ENCODE measurements at places on chromosomes 13 and 19. TPM values are rescaled to one million over a fixed set of nuclear protein-coding genes. Genes with fewer than 3 reads are reported as not detected.

GRCh38 chr19:18495204-18495911 lies 26.5 kb downstream of the ELL start:
- H3K27ac ChIP-seq = peak overlapping the region; percentile 87
- no peaks in the 10 kb centered on the region for H3K36me3 ChIP-seq
- peaks cover 76% of the 10 kb centered on the region for H3K4me1 ChIP-seq
- H3K27me3 ChIP-seq = no peaks in the 10 kb centered on the region
- DNase-seq = no peak

DNA sequence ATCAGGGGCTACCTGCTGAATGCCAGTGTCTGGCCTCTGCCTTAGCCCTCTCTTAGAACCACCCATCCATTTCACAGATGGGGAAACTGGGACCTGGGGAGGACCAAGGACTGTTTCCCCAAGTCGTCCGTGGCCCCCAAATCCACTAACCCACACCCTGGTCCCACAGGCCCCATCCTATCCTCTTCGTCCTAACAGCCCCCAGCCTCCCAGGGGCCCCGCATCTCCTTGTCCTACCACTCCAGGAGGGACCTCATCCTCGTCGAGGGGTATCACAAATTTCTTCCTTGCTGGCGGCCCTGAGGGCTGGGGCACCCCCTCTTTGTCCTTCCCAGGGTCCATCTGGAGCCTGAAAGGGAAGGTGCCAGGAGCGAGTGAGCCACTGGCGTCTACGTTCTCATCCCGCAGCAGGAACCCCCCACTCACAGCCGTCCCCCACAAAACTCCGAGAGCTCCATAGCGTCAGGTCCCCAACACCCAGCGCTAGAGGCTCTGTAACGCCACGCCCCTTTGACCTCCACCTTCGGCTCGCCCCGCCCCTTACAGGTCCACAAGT lies 606 bp downstream of the ERCC1 start:
- peak overlapping the region; percentile 87 for H3K27ac ChIP-seq
- peak overlapping the region; percentile 84 for H3K4me3 ChIP-seq
- no peak for DNase-seq
- H3K36me3 ChIP-seq = peaks cover 21% of the 10 kb centered on the region

GRCh38 chr13:95642028-95642621 lies 2.4 kb downstream of the DZIP1 start:
- no peak for DNase-seq
- H3K27ac ChIP-seq = no peak overlapping the region
- H3K4me3 ChIP-seq = no peak overlapping the region
- no peaks in the 10 kb centered on the region for H3K36me3 ChIP-seq
- peaks cover 14% of the 10 kb centered on the region for H3K4me1 ChIP-seq

GRCh38 chr19:45526143-45526542 lies 18.9 kb downstream of the VASP start:
- H3K4me3 ChIP-seq = no peak overlapping the region
- H3K4me1 ChIP-seq = peaks cover 28% of the 10 kb centered on the region
- peaks cover 2% of the 10 kb centered on the region for H3K27me3 ChIP-seq
- H3K27ac ChIP-seq = no peak overlapping the region
- DNase-seq = no peak

DNA sequence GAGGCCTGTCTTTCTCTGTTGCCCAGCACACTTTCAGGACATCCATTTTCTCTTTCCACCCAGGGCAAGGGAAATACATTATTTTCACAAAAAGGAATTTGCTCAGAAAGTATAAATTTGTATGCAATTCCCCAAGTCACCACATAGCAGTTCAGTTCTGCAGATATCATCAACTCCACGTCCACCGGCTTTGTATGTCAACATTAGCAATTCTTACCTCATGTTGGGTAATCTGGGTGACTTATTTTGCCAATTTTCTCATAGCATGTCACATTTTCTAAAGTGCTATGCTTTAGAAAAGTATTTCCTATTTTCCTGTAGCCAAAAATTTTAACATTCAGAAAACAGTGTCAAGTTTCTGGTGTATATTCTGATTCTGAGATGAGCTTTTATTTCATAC lies 501.8 kb downstream of the EFNB2 start:
- no peak overlapping the region for H3K27ac ChIP-seq
- H3K27me3 ChIP-seq = no peaks in the 10 kb centered on the region
- no peaks in the 10 kb centered on the region for H3K4me1 ChIP-seq
- no peaks in the 10 kb centered on the region for H3K36me3 ChIP-seq
- DNase-seq = no peak

GRCh38 chr19:45070861-45071544 lies 5.3 kb downstream of the ZNF296 start:
- no peak overlapping the region for H3K27ac ChIP-seq
- H3K27me3 ChIP-seq = no peaks in the 10 kb centered on the region
- no peak overlapping the region for H3K4me3 ChIP-seq
- DNase-seq = no peak
- peaks cover 11% of the 10 kb centered on the region for H3K4me1 ChIP-seq

GRCh38 chr19:12668932-12669269 lies 2.3 kb downstream of the WDR83 start:
- peaks cover 36% of the 10 kb centered on the region for H3K36me3 ChIP-seq
- DNase-seq = peak; percentile 74

GRCh38 chr13:105735281-105735680 lies 800.2 kb downstream of the EFNB2 start:
- H3K4me1 ChIP-seq = no peaks in the 10 kb centered on the region
- no peaks in the 10 kb centered on the region for H3K27me3 ChIP-seq
- no peak overlapping the region for H3K4me3 ChIP-seq
- no peak for DNase-seq

- H3K4me3 ChIP-seq = no peak overlapping the region
- peaks cover 8% of the 10 kb centered on the region for H3K36me3 ChIP-seq
- H3K27ac ChIP-seq = no peak overlapping the region
- H3K27me3 ChIP-seq = no peaks in the 10 kb centered on the region
- DNase-seq = no peak
Observed at GRCh38 chr13:95740979-95741320, 64.0 kb downstream of the DNAJC3 start.

DNA sequence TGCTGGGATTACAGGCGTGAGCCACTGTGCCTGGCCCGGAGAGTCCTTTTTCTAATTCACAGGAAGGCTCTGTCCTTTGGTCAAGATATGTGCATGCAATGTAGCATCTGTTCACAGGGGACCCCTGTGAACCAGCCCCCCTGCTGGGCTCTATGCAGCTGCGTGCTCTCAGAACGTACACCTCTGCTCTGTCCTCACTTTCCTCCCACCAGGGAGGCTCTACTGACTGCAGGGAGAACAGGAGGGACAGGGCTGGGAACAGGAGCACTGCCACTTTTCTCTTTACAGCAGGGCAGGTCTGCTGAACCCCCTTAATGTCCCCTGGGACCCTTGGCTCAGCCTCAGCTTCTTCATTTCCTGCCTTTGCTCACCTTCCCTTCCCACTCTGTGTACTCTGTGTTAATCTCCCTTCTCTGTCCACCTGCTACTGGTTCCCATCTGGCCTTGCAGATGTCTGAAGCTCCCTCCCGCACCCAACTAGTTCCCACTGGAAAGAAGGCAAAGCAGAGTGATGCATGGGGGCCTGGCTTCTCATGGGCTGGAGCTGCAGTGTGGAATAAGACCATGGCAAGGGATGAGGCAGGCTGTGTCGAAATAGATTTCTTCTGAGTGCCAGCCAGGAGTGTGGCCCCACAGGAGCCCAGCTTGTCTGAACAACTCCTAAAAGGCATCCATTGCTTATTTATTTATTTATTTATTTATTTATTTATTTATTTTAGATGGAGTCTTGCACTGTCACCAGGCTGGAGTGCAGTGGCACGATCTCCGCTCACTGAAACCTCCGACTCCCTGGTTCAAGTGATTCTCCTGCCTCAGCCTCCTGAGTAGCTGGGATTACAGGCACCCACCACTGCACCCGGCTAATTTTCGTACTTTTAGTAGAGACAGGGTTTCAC lies 7.2 kb downstream of the ADGRE2 start:
- H3K4me1 ChIP-seq = peaks cover 6% of the 10 kb centered on the region
- H3K4me3 ChIP-seq = no peak overlapping the region
- H3K27me3 ChIP-seq = peaks cover 7% of the 10 kb centered on the region
- no peaks in the 10 kb centered on the region for H3K36me3 ChIP-seq

GRCh38 chr19:13159713-13160112 lies 9.5 kb downstream of the IER2 start:
- H3K27ac ChIP-seq = peak overlapping the region; percentile 64
- DNase-seq = no peak
- H3K36me3 ChIP-seq = peaks cover 37% of the 10 kb centered on the region
- no peaks in the 10 kb centered on the region for H3K27me3 ChIP-seq
- H3K4me3 ChIP-seq = peak overlapping the region; percentile 56

DNA sequence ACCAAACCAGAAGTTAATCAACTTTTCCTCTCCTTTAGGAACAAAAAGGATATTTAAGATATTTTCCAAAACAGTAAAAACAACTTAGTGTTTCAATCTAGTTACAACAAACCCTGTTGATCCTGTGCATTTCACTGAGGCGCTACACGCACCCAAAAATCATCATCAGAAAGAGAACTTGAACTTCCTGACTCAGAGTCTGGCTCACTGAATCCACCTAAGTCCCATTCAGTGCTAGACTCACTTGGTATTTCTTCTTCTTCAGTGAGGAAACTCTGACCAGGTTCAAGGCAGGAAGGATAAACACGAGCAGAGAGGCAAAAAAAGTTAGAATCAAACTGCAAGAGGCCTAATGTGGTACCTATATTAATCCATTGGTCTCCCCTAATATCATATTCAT lies 2.2 kb downstream of the KBTBD6 start:
- no peak for DNase-seq
- H3K27ac ChIP-seq = peak overlapping the region; percentile 28
- H3K4me1 ChIP-seq = peaks cover 40% of the 10 kb centered on the region
- no peaks in the 10 kb centered on the region for H3K27me3 ChIP-seq
- H3K36me3 ChIP-seq = peaks cover 36% of the 10 kb centered on the region
- peak overlapping the region; percentile 83 for H3K4me3 ChIP-seq

DNA sequence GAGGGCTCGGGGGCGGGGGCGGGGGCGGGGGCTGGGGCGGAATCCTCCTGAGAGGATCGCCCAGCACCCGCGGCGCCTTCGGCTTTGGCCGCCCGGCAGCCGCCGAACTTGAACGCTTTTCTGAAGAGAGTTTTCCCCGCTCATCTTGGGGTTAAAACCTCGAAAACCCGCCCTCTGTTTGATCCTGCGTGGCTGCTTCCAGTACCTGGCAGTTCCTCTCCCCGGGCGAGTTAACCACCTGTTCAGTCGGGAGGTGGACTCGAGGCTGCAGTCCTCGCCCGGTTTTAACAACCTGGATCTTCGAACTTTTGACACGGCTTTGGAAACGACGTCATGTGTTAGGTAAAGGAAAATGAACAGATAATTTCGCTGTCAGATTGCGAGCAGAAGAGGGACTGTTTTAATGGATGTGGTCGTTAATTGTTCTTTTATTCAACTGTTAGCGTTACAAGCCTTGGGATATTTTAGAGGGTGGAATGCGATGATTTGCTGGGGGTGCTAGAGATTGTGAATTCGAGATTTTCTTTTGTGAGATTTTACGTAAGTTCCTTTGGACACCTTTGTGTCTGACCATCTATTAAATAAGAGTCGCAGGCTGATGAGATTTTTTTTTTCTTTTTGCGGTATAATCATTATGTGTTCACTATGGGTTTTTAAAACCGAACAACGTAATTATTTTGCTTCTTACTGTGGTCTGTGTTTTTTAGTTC lies 1.0 kb downstream of the FNDC3A start:
- no peaks in the 10 kb centered on the region for H3K27me3 ChIP-seq
- DNase-seq = no peak
- peaks cover 32% of the 10 kb centered on the region for H3K36me3 ChIP-seq
- H3K4me1 ChIP-seq = peaks cover 44% of the 10 kb centered on the region
- peak overlapping the region; percentile 87 for H3K4me3 ChIP-seq
- H3K27ac ChIP-seq = peak overlapping the region; percentile 98

GRCh38 chr19:1312767-1313694 lies 27.4 kb downstream of the EFNA2 start:
- peaks cover 13% of the 10 kb centered on the region for H3K27me3 ChIP-seq
- H3K4me1 ChIP-seq = no peaks in the 10 kb centered on the region
- no peak for DNase-seq
- H3K36me3 ChIP-seq = no peaks in the 10 kb centered on the region

DNA sequence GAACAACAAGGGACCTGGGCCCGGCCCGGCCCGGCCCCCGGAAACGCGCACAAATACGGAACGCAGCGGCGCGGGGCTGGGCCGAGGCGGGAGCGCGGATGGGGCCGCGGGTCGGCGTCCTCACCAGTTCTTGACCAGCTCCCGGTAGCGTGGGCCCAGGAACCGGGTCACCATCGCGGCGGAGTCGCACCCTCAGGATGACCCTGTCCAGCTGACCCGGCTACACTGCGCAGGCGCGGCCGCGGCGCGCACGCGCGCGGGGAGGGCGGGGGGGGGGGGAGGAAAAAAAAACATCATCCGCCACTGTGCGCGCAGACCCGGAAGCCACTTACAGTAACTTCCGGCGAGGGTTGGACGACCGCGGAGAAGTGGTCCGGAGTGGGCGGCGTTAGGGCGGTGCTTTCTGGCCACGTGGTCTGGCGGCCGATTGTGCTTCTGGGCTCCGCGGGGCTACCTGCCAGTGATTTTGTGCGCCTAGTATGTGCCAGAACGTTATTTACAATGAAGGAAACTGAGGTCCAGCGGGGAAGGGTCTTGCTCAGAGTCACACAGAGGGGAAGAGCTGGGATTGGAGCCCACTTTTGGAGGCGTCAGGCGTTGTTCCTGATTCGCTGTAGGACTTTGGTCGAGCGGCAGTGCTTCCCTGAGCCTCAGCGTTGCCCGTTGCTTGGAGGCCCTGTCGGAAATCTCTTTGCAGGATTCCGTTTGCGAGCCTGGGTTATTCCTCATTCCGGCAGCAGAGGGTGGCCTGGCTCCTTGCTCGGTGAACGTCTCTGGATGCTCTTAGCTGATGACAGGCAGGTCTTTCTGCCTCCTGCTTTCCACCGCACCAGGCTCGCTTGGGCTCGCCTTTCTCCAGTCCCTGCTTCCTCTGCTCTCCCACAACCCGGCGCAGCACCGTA lies at the start of gene UQCR11:
Gene UQCR11 (minus strand): TSS at position 227 of the 902 bp plus-strand sequence. CDS start 53 bp downstream, at position 174.
- H3K27ac ChIP-seq = peak within 1 kb of the TSS; percentile 96
- peak within 1 kb of the TSS; percentile 81 for H3K4me3 ChIP-seq
- H3K36me3 ChIP-seq = peaks cover 20% of the 10 kb centered on the region
- no peaks in the 10 kb centered on the region for H3K27me3 ChIP-seq

- no peak for DNase-seq
- H3K4me3 ChIP-seq = no peak overlapping the region
- H3K27me3 ChIP-seq = no peaks in the 10 kb centered on the region
- no peaks in the 10 kb centered on the region for H3K4me1 ChIP-seq
- H3K27ac ChIP-seq = no peak overlapping the region
- peaks cover 2% of the 10 kb centered on the region for H3K36me3 ChIP-seq
Observed at GRCh38 chr19:56987184-56987583, 132.6 kb upstream of the USP29 start.

DNA sequence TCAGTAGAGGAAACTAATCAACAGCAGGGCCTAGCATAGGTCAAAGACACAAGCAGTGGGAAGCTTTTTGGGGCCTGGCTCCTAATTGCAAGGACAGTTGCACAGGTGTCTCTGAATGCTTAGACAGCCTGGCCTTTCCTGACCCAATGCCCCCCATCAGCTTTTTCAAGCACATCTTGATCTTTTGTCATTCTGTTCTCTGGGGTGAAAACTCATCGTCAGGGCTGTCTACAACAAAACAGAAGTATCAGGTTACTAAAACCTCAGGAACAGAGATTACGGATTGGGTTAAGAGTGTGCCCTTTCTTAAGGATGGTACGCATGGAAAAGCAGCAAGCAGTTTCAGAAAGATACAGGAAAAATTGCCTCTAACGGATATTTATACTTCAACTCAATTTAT lies 8.3 kb upstream of the ZNF254 start:
- no peaks in the 10 kb centered on the region for H3K27me3 ChIP-seq
- no peak overlapping the region for H3K27ac ChIP-seq
- H3K36me3 ChIP-seq = peaks cover 38% of the 10 kb centered on the region

MAP4K1 gene
- total RNA-seq = 259 TPM

C19orf33 gene
- total RNA-seq = not detected

DHRS12 gene
- 10.0 TPM for total RNA-seq

FBXL3 gene
- total RNA-seq = 38.0 TPM

WDFY2 gene
- 11.3 TPM for total RNA-seq

ADGRL1 gene
- 6.3 TPM for total RNA-seq

SIGLEC9 gene
- total RNA-seq = 0.58 TPM

GGN gene
- total RNA-seq = not detected

C19orf25 gene
- 38.2 TPM for total RNA-seq

MICOS13 gene
- total RNA-seq = 55.1 TPM

EFNA2 gene
- total RNA-seq = not detected

All from activated CD8-positive, alpha-beta T cell treated with anti-CD3 and anti-CD28 coated beads, Interleukin-2, amount 10 ng/mL, durations not matched to agents 7 days and 5 days (primary cell).